Sciatic nerve (tissue), 2 donors: ENCODE measurements at places on chromosomes 1 and 21.

DNA sequence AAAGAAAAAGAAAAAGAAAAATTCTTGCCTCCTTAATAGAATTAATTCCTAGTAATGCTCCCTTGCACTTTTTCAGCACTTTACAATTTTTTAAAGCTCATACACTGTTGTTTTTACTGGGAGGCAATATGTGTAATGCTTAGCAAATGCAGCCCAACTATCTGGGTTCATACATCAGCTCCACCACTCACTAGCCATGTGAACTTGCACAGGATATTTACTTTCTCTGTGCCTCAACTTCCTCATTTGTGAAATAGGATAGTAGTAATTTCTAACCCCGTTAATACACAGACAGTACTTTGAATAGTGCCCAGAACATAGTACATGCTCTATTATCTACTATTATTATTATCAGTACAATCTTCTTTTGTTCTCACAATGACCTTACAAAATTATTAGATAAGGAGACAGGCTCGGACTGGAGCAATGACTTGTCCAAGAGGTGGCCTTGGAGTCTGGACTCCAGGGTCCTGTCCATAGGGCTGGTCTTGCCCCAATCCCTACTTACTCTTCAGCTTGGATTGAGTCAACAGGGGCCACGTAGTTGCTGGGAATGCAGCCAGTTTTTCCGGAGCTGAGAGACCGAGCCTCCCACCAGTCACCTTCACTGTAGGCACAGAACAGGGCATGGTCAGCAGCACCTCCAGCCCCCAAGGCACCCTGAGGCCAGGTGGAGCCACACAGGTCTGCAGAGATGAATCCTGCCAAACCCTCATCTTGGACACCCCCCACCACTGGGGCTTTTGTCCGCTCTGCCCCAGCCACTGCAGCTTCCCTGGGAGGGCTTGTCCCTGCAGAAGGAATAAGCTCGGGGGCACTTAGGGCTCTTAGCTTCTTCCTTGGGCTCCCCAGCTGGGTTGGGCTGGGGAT is 13.7 kb downstream of the FGR start:
- DNase-seq, result no peak

GRCh38 chr21:16058896-16059295 is 329.1 kb downstream of the USP25 start:
- no peak for DNase-seq

DNA sequence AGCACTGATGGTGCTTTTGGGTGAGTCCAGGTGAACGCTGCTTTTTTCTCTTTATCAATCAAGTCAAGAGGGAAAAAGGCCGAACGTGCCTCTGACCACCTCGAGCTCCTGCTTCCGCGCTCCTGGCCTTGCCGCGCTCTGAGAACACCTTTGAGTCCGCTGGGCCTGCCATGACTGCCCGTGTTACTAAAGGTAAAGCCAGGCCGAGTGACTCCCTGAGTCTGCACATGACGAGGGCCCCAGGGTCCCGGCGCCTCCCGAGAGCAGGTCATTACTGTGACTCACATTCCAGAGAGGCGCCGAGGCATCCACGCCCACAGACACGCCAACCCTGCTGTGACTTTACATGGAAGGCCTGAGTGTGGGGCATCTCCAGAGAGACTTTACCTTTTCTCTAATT is 11.1 kb downstream of the POFUT2 start:
- DNase-seq, result peak; percentile 58

GRCh38 chr1:39395357-39395831 is 96.0 kb upstream of the BMP8A start:
- no peak for DNase-seq

- DNase-seq, result no peak
Measured at GRCh38 chr1:231021540-231022031, 18.5 kb downstream of the FAM89A start.

GRCh38 chr1:25184001-25184762 is 48.1 kb downstream of the SYF2 start:
- DNase-seq, result no peak

GRCh38 chr1:162191396-162192305 is 122.2 kb downstream of the NOS1AP start:
- no peak for DNase-seq

DNA sequence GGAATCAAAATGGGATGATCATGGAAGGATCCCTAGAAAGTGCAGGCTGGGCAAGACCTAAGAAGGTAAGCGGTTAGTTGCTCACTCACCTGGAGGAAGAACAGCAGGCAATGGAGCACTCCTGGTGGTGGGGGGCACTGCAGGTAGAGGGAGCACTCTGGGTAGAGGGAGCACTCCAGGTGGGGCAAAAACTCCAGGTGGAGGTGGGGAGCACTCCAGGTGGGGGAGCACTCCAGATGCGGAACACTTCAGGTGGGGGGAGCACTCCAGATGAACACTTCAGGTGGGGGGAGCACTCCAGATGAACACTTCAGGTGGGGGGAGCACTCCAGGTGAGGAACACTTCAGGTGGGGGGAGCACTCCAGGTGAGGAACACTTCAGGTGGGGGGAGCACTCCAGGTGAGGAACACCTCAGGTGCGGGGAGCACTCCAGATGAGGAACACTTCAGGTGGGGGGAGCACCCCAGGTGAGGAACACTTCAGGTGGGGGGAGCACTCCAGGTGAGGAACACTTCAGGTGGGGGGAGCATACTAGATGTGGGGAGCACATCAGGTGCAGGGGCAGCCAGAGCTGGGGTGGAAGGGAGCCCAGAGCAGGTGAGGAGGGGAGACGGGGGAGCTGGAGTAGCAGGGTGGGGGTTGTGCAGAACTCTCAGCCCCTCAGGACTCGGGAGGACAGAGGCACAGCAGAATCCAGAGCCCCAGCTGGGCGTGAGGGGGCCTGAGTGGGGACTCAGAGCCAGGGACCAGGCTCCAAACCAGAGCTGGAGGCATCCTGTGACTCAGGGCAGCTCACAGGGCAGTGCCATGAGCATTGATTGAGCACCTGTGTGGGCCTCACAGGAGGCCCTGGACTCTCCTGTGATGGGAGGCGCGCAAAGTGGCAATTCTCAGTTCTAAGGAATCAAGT is 37.7 kb upstream of the COL6A1 start:
- DNase-seq, result no peak

DNA sequence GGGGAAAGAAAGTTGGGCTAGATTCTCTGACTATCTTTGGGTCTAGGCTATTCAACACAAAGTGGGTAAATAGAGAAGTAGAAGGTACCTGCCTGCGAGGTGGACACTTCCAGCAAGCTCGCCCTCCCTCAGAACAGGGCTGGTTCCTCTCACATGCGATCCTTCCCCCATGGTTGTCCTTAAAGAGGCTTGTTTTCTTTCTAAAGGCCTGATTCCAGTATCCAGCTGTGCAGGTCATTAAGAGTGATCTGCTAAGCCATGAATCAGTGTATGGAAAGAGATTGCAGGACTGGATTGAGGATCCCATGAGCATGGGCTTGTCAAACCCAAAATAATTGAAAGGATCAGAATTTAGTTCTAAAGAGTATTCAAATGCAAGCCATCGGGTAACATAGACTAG is 189.0 kb downstream of the URB2 start:
- no peak for DNase-seq

DNA sequence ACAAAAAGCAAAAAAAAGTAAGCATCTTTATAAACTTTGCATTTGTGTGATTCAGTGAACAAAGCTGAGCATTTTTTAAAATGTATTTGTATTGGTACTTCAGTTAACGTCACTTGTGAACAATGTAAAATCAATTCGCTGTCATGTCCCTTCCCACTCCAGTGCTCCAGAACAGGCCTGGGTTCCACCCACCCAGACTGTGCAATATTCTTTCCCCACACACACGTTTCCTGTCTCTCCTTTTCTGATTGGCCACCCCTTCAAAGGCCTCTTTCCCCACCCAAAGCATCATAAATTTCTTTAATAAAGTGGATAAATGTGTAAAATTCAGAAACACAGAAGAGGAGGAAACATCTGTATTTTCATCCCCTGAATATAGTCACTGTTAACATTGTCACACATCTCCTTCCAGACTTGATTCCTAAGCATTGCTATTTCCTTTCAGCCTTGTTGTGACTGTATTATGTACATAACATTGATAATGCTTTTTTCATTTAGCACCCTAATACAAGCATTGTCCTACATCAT is 12.0 kb downstream of the CLEC20A start:
- no peak for DNase-seq

DNA sequence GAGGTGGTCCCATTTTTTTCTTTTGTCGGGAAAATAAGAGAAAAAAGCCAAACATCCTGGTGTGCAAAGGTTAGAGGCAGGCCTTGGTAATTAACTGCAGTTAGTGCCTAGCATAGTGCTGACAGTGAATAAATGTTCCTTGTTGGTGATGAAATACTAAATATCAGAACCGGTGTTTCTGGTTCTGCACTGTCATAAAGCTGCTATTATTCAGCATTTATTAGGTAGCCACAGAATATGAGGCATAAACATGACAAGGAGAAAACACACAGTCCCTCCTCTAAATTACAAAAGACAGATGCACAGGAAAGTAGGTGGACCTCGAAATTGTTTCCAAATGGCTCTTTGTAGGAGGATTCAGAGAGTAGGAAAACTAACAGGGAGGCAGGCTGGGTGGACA is 122.0 kb upstream of the ADGRL2 start:
- no peak for DNase-seq

DNA sequence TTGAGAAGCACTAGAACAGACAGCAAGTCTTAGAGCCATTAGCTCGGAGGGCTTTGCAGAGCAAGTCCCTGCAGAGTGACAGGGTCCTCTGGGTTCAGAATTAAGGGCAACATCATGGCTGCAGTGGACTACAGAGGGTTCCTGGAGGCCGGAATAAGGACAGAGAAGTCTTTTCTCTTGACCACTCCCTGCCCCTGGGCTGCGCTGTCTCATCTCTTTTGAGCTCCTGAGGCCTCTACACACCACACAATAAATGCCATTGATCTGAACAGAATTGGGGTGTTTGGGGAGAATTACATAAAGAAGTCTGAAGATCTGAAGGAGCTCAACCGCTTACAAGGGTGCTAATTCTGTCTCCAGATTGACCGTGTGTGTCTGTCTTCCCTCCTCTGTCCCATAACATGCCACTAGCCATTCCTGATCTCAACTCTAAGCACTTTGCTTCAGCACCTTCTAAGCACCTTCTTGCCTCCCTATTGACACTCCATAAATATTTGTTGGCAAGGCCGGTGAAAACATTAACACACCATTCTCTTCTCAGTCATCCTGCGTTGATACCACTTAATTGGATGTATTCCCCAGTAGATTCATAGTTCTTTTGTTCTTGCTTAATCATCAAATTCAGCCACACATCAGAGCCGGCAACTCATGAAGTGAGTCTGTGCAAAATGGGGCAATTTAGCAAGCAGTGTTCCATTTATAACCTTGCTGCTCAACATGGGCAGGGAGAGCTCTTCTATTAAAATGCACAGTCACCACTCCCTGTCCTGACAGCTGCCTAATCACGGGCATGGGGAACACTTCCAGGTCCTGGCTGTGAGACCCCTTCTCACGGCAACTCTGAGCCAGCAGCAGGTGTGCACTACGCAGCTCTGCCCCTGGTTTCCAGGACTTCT is 49.7 kb downstream of the NMNAT2 start:
- DNase-seq, result no peak

GRCh38 chr1:97423403-97423802 is 497.4 kb downstream of the DPYD start:
- no peak for DNase-seq

GRCh38 chr1:162389021-162389818 is 7.7 kb downstream of the C1orf226 start:
- no peak for DNase-seq

- DNase-seq, result no peak
Measured at GRCh38 chr1:194369060-194369459, 1182.6 kb upstream of the B3GALT2 start.

DNA sequence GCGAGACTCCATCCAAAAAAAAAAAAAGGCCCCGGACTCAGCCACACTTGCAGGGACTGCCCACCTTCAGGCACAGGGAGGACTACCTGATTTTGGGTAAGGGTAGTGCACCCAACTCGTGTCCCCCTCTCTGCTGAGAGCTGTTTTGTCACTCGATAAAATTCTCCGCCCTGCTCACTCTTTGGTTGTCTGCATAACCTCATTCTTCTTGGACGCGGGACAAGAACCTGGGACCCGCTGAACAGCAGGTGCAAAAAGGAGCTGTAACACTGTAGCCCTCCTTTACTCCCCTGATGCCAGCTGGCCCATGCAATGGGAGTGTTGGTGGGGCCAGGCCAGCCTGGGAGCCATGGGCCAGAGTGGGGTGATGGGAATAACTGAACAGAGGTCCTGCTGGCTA is 10.6 kb downstream of the S100B start:
- DNase-seq, result no peak

DNA sequence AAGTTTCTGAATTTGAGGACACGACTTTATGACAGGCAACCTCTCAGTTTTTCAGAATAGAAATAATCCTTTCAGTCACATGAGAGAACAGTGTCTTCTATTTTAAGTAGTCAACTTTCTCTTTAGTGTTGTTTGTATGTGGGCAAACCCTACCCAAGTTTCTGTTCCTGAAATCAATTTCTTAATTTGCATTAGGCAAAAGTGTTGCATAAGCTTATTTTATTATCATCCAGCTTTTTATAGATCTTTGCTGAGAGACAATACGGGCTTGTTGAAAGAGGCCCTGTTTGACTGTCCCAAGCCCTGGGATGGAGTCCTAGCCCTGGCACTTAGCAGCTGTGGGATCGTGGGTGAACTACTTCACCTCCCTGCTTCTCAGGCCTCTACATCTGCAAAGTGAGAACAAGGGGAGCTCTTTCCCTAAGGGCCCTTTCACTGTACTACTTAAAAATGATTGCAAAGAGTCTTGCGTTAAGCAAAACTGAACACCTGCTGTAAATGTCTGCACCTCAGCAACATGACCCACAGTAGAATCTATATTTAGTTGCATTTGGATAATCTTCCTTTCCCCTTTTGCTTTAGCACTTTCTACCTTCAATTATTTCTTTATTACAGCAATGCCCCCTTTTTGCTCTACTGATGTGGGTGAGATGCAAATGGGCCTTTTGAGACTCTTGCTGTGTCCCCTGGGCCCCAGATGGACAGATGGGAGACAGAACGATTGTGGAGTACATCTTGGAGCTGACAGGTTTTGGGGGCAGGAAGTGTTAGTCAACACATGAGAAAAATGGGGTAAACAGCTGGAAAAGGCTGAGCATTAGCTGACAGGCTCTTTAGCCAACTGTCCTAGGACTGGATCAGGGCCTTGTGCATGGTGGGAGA is 41.0 kb upstream of the SCAF4 start:
- no peak for DNase-seq

GRCh38 chr1:6082430-6082971 is 36.8 kb downstream of the KCNAB2 start:
- no peak for DNase-seq

GRCh38 chr1:196669051-196669450 is 17.2 kb downstream of the CFH start:
- no peak for DNase-seq

- DNase-seq, result peak; percentile 66
Measured at GRCh38 chr1:16318555-16318954, 33.7 kb downstream of the FBXO42 start.
